ENCODE measurements at places on chromosomes 2 and 18. TPM values are rescaled to one million over a fixed set of nuclear protein-coding genes. Genes with fewer than 3 reads are reported as not detected.
A peak's percentile ranks its signal among the peaks of the same experiment; 100 is the strongest.

DNA sequence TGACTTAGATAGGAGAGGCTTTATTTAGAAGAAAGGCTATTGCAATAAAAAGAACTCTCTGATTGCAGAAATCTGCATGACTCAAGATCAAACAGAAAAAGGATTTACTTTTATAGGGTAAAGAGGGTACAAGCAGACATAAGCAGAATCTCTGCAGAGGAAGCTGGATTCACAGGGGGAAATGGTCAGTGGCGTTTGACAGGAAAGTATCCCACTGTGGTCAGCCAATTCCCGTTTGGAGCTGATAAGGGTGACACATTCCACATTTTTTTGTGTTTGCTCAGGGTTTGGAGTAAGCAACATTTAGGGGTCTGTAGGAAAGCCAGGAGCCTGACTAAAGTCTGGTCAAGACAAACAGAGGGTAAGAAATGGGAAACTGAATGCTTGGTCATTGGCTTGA is 23.9 kb upstream of the SCYGR5 start:
- no peak for DNase-seq

DNA sequence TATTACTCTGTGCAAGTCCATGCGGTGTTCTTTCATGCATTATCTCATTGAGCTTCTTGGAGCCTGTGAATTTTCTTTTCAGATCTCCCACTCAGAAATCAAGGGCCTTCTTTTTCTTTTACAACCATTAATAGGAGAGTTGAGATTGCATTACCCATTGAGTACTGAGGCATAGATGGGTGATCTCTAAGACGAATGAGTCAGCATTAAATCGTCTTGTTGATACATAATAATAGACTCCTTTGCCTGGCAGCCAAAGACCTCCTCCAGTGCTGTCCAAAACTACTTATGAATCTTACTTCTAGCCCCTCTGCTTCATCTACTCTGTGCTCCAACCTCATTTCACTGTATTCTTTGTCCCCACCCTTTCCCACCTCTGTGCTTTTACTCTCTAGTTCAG is 180.5 kb downstream of the AGPS start:
- peak; percentile 44 for DNase-seq

DNA sequence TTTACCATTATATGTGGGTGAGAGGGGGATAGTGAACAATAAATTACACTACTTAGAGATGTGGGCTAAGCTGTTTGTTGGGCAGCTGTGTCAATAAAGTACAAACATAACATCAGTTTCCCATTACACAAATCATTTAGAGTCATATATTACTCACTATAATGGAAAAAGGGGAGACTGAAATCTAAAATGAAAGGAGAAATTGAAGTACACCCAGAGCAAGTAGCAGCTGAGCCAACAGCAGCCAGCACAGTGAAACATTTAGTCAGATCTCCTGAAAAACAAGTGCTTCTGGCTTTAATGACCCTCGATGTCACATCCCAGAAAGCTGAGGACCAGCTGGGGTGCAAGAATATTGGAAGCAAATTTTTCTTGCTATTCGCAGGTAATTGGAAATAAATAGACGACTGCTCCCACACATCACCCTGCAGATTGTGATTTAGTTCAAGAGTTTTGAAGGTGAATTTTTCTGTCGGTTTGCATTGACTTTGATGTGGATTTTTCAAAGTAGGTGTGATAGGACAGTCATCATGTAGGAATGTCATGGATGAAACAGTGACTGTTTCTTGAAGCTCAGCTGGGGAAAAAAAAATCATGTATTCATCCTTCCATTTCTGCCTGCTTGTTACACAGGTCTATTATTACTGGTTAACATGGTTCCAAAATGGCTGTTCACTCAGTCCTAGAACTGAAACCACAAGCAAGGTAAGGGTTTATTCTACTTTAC is 1607.3 kb upstream of the CELF4 start:
- DNase-seq: no peak

GRCh38 chr2:163737190-163737439 is 1.3 kb upstream of the FIGN start:
- no peak for DNase-seq

- no peak for DNase-seq
These were observed 119.5 kb upstream of the MCFD2 start for GRCh38 chr2:47034973-47035609.

GRCh38 chr2:191296083-191297006 is 51.1 kb downstream of the MYO1B start:
- DNase-seq: no peak

GRCh38 chr2:10831400-10831985 is 18.9 kb upstream of the PDIA6 start:
- no peak for DNase-seq

DNA sequence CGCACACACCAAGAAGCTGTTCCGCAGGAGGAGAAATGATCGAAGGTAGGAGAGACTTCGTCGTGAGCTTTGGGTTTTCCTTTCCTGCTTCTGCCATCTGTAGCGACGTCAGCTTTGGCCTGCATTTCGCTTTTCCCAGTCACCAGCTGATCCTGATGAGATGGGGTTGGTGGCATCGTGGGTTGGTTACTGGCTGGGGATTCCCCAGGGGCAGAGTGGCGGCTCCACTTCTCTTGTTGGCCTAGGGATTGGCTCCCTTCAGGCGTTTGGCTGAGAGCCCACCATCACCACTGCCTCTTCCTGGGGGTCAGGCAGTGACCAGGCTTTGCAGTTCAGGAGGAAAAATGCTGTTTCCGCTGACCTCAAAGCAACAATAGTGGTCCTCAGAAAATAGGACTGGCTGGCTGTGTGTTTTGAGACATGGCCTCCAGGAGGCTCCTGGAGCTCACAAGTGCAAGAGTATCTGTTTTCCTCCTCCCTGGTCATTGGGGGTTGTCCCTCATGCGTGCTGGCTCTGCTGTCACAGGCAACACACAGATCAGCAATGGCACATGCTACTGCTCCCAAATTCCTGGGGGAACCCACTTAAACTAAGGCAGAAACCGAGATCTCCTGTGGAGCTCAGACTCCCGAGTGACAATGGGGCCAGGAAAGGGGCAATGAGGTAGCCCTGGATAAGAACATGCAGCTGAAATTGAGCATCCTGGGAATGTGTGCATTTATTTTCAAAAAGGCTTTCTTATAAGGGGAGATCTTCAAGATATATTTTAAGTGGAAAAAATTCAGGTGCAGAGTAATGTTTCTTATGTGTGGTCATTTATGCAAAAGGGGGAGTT is 173.0 kb downstream of the CTIF start:
- DNase-seq: peak; percentile 64

GRCh38 chr2:186256540-186256939 is 229.5 kb upstream of the ZC3H15 start:
- DNase-seq: peak; percentile 66

DNA sequence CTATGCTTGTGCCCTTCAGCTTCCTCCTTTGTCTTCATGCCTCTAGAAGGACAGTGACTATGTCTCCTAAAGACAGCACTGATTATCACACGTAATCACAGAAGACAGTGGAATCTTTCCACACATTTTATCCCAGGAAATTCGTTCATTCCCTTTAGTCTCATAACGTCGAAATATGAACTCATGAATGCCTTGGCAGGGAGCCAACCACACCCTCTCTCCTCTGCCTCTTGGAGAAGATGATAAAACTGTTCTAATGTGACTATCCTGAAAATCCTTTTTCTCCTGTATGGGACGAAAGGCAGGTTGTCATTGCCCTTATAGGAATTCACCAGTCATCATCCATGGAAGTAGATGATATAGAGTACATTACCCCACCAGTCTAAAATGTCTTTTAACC is 726.6 kb upstream of the FANCL start:
- no peak for DNase-seq

GRCh38 chr2:151844211-151844896 is 16.1 kb upstream of the ARL5A start:
- DNase-seq: no peak

DNA sequence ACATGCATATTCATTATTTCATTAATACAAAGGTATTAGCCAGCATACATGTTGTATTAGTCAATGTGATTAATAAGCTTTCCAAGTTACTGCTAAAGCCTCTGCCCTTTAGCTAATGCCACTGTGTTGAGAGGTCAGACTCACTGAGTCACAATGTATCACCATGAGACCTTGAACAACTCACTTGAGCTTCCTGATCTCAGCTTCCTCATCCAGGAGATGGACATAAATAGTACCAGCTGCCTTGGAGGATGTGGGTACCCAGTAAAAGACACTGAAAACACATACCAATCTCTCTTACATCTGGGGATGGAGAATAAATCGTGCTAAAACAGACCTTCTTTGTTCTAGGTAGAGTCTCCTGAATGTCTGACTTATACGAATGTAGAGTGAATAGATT is 224.6 kb downstream of the EPHA4 start:
- no peak for DNase-seq

DNA sequence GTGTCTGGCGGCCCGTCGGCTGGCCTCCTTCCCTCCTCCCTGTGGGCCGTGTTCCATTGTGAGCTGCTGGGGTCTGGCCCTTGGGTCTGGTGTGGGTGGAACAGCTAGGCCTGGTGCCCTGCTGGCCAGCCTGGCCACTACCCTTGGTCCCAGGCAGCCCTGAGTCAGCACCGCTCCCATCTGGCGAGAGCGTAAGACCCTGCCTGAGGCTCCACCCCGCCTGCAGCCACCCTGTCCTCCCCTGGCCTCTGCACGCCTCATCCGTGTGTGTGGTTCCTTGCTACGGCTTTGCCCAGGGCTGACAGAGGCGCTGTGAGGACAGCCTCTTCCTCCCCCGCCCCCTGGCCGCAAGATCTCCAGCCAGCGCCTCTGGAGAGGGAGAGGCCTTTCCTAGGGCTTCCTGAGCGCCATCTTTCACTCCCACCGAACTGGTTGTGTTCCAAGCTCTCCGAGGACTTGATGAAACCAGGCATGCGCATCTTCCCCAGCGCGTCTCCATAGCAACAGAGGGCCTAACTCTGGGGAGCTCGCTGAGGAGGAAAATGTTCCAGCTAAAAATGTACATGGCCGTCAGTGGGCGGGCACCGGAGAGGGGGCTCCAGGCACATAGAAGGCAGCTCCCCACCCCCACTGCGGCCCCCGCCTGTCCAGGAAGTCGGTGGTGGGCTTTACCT is 83.0 kb downstream of the STPG4 start:
- no peak for DNase-seq

The FBLN7 gene
- total RNA-seq: 4.1 TPM

The RND3 gene
- total RNA-seq: 10.2 TPM

The METAP1D gene
- total RNA-seq: 11.8 TPM
